ENCODE measurements at places on chromosomes 6 and 20.

DNA sequence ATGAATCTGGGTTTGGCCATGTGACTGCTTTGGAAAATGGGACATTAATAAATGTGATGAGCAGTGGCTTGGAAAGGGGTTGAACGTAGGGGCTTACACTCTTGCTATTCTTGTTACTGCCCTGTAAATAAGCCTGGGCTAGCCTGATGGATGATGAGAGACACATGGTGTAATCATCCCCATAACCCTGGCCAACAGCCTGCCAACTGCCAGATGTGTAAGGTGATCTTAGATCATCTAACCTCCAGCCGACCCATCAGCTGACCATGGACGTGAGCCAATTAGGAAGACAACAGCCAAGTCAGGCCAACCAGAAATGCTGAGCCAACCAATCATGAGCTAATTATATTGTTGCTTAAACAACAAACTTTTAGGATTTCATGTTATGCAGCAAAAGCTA lies 25.2 kb downstream of the FBXO30 start:
- DNase-seq, result no peak

DNA sequence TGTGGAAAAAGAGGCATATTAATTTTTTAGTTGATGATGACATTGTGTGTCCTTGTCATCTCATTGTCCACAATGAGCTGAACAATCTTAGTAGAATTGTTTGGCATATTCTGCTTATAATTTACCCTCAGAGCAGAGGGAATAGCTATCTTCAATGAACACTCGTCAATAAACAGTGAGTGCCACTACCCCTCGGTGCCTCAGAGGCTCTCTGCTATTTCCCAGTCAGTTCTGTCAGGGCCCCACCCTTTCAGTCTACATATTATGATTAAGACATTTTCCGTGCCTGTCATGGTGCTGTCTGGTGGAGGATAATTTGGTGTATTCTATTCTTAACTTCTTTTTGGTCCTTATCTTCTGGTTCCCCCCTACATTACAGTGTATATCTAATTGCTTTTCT lies 31.2 kb downstream of the NUS1 start:
- DNase-seq, result no peak

GRCh38 chr6:170090561-170090960 lies 200.3 kb downstream of the DLL1 start:
- no peak for DNase-seq

DNA sequence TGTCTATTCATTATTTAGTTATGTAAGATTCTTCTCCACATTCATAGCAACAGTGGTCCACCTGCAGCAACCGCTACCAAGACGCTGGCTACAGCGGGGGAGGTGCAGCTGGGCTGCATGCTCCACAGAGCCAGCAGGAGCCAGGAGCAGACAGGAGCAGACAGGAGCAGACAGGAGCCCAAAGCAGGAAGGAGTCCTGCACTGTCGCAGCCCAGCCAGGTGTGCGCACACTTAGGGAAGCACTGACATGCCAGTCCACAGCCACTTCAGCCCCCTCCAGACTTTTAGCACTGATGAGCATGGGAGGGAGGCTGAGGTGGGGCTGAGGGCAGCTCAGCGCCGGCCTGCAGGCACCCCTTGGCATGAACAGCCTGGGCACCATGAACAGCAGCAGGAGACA lies 19.6 kb downstream of the KIF16B start:
- DNase-seq, result no peak

DNA sequence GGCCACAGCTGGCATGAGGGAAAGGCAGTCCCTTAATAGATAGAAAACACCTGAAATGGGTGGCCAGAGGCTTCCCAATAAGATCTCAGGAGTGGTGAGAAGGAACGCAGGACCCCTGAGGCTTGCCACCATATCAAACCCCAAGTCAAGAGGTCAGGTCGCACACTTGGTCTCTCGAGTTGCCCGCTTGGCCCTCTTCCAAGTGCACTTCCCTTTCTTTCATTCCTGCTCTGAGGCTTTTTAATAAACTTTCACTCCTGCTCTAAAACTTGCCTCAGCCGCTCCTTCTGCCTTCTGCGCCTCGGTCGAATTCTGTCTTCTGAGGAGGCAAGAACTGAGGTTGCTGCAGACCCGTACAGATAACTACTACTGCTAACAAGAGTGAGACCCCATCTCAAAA lies 64.2 kb downstream of the SLC2A10 start:
- no peak for DNase-seq

GRCh38 chr20:4973330-4974097 lies 27.8 kb downstream of the SLC23A2 start:
- no peak for DNase-seq

- DNase-seq, result no peak
These were observed 959.0 kb upstream of the FLRT3 start for GRCh38 chr20:15296422-15296821.

DNA sequence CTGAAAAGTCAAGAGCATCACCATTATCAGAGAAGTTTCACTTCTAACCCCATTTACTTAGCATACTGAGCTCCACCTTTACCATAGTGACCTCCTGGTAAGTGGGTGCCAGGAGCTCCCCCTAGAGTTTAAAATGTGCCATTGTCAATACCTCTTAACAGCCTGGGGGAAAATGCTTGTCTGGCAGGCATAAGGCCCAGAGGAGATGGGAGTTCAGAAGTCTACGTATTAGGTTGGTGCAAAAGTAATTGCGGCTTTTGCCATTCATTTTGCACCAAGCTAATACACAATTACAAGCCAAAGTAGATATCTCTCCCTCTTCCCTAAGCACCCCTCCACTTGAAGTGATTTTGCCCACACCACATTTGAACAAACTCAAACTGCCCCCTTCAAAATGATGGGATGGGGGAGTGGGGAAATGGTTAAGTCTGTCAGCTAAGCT lies 919.0 kb downstream of the KIF16B start:
- DNase-seq, result peak; percentile 48

- DNase-seq, result no peak
These were observed 11.3 kb downstream of the NT5E start for GRCh38 chr6:85460921-85461797.

GRCh38 chr6:99606656-99607415 lies at the start of gene PRDM13:
Gene PRDM13, plus strand, starts transcription at chr6:99606833. Its CDS starts 202 bp downstream, at chr6:99607035.
- DNase-seq, result no peak

DNA sequence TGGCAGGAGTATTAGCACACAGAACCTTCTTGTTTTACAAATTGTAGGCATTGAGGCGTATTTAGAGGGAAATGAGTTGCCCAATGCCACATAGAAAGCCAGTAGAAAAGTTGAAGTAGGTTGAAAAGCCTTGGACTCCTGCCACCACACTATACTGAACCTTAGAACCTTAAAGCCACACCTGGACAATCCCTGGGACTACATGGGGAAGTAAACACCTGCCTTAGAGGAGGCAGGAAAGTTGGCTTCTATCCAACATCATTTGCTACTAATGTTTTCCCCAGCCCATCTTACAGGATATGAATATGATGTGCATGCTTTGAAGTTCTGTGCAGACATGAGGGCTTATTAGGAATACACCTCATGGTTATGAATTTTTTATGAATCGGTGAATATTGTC lies 5.3 kb upstream of the EPPIN start:
- no peak for DNase-seq

DNA sequence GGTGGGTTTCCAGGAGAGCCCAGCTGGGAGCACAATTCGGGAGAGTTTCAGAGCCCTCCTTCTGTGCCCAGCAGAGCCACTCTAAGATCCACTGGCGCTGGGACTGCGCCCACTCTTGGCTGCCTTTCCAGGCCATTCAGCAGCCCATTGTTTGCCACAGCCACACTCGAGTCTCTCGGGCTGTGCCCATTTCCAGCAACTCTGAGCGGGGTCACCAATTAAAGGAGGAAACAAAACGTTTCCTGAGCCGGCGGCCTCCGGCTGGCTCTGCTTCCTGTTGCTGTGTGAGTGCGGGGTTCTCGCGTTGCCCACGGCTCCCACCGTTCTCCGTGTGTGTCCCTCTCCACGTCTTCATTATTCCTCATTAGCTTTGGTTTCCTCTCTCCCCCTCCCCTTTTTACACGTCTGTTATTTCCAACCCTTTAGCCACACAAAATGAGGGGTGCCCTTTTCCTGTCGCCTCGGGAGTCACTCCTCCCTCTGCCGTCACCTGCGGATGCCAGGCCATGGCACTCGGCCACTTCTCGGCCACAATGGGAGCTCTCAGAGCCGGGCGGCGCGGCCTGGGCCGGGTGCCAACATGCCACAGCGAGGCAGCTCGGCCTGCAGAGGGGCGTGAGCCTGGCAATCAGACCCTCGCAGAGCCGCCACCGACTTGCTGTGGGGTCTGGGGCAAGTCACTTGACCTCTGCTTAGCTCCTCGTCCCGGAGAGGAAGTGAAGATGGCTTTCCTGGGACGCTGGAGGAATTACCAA lies 94.3 kb upstream of the NKX2-2 start:
- no peak for DNase-seq

DNA sequence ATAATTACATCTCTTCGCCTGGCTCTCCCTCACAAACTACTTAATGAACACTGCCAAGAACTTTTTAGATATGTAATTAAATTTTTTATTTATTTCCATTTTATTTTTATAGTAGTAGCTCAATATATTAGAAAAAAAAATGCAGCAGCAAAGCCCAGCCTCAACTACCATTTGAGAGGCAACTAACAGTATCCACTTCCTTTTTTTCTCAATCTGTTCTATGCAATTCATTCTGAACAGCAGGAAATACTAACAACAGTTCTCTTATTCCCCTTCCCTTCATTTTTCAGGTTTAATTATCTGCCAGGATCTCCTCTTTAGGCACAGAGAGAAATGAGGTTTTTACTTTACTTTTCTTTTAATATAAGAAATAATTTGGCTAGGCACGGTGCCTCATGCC lies 112.7 kb downstream of the ZNF217 start:
- no peak for DNase-seq

DNA sequence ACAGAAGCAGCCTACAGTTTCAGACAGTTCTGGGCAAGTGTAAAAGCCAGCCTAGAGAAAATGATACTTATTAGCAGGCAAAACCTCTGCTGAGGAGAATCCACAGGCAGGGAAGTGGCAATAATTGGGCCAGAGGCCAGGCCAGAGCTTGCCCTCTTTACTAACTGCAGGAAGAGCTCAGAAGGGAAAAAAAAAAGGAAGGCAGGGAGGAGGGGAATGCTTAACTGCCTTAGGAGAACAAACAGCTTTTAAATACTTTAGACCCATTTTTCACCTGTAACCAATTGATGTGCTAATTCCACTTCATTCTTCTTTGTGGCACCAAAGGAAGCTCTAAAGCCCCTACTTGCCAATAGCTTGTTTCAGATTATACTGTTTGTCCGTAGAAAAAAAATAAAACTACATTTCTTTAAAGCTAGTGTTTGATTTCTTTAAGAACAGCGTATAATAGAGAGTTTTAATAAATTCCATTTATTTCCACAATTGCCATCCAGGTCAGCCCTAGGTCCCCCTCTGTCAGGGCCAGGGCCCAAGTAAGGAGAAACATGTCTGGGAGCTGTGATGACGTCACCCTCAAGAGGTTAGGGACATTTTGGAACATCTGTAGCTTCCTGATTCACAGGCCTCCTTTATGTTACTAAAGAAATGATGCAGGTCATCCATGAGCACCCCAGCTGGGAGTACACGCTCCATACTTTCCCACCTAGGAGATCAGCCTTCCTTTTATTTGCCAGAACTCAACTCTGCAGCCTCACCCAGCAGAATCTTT lies 384.3 kb downstream of the CDC5L start:
- no peak for DNase-seq

GRCh38 chr6:36916126-36916525 lies 30.4 kb downstream of the C6orf89 start:
- DNase-seq, result no peak

GRCh38 chr6:134293659-134294161 lies 24.2 kb downstream of the SGK1 start:
- no peak for DNase-seq

DNA sequence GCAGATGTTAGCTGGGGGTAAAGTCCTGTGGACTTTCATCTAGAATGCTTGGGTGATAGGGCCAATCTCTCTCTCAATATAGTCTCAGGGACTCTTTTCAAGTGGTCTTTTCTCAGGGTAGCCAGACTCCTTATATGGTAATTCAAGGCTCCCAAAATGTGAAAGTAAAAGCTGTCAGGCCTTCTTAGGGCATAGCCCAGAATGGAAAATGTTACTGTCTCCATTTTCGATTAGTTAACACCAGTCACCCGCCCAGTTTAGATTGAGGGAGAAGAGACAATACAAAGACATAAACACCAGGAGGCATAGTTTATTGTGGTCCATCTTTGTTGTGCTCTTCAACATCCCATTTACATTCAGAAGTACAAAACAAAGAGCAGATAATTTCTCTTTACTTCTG lies 295.8 kb downstream of the EPHA7 start:
- DNase-seq, result no peak

DNA sequence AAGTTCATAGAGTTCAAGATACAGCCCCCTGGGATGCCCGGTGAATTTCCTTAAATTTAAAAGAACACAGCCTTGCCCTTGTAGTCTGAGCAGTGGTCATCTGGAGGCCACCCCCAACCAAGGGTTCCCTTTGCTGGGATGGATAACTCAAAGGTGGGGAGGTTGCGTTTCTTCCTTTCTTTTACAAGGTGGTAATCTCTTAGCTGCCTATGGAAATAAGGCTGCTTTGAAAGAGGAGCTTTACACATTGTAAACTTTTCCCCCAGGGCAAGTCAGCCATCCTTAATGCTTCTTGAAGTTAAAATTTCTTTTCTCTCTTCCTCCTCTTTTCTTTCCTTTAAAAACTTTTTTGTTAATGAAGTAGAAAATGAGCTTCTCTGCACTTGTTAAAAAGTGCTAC lies 71.2 kb upstream of the PRDM1 start:
- DNase-seq, result no peak
